Activated naive CD4-positive, alpha-beta T cell treated with anti-CD3 and anti-CD28 coated beads, Interleukin-2, amount 50 U/mL, for 72 hours (primary cell): ENCODE measurements at places on chromosomes 2 and 18. TPM values are rescaled to one million over a fixed set of nuclear protein-coding genes. Genes with fewer than 3 reads are reported as not detected.

DNA sequence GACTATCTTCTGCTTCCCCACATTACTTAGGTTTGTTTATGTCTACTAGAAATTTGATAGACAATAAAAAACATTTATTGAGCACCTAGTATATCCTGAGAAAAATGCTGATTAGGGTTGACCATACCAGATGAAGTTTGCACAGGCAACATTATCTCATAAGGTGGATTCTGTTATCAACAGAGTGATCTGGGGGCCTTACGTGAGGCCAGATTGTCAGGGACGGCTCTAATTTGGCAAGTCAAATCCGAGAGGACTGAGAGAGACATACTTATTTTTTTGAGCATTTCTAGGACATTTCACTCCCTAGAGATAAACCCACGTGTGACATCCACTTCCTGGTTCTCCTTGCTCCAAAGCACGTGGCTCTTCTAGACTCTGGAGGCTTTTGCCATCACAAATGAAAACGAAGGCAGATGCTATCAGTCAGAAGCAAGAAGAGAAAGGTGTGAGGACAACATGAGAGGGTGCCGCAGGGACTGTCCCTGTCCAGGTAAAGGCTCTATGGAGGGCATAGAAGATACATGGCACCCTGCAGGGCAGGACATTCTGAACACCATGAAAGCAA lies 168.0 kb upstream of the REV1 start:
- DNase-seq, result no peak

Gene PLEKHB2
- 81.2 TPM for total RNA-seq

DNA sequence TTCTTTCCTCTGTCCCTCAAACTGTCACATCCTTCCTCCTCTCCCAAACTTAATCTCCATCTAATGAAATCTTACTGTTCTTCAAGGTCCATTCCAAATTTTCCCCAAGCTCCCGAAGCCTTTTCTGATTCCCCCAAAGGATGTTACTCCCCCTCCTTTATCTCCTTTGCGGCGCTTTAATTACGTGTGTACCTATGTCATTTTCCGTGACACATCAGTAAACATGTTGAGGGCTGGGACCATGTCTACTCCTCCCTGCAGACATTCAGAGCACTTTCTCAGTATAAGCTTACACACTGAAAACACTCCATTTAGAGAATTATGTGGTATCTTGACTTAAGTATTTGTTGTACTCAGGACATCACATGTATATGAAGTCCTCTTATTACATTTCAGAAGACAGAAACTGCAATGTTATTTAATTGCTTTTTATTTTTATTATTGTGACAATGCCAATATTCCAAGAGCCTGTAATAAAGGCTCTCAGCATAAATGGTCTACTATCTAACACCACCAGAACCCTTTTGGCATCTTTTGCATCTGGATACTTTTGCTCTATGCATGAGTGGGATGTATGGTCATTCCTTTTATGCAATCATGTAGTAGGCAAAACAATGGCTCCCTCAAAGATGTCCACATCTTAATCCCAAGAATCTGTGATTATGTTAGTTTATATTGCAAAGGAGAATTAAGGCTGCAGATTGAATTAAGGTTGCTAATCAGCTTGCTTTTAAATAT lies 1.8 kb downstream of the NMI start:
- no peak for DNase-seq

- DNase-seq, result no peak
Observed at GRCh38 chr2:181106789-181107627, 126.6 kb downstream of the UBE2E3 start.

Gene SERTAD2
- 46.4 TPM for total RNA-seq

DNA sequence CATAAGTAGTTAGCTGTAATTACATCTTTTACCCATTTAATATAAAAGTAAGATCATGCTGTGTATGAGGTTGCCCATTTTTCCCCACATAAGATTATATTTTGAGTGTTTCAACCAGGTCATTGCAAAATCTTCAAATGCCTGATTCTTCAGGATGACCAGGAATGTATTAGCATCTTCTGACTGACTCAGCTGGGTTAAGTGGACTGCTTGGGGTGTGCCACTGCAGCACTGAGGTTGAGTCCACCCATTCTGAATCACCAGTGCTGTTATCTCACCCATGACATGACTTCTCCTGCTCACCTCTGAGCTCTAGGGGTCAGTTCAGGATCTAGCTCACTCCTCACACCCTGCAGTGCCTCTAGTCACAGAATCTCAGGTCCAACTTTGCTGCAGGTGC lies 576.7 kb upstream of the ZEB2 start:
- DNase-seq, result no peak

DNA sequence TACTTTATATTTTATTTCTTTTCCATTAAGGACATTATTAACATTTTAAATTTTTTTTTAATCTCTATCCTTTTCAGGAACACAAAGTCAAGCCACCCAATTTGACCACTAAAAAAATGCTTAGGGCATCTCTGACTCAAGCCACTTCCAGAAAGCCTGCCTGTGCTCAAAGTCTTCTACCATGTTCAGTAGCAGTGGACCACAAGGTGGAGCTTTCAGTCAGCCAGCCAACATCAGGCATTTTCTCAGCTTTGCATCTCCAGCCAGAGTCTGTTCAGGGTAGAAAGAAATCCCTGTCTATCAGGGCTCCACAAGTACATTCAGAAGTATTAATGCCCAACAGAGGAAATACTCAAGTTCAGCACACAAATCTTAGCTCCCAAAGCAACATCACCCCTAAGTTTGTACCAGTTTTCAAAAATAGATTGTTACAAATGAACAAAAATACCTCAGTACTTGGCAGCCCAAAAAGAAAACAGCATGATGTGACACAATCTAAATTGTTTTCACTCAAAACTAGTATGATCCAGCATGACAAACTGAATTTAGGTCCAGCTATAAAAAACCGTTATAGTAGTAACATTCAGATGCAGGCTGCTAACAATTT lies 37.6 kb downstream of the C18orf63 start:
- no peak for DNase-seq

- DNase-seq, result peak; percentile 12
Observed at GRCh38 chr2:144583741-144584453, 64.0 kb upstream of the ZEB2 start.

- no peak for DNase-seq
Observed at GRCh38 chr2:237465515-237466148, 21.4 kb upstream of the MLPH start.

- DNase-seq, result peak; percentile 57
Observed at GRCh38 chr18:62187543-62188510, 772 bp downstream of the RELCH start.

Gene CNGA3
- total RNA-seq, result not detected

DNA sequence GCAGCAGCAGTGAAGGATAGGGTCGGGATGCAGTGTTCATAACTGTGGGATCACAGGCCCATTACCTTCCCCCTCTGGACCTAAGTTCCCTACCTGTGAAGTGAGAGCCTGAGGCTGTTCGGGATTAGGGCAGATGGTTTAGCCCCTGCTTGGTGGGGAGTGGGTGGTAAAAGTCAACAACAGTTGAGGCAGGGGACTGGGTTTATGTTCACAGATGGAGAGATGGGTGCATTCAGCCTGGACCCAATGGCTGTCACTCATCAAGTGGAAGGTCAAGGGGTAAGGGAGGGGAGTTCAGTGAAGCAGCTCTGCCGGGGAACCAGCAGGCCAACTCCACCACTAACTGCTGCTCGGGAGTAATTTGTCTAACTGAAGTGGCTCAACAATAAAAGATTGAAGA lies 180.4 kb downstream of the FAM210A start:
- no peak for DNase-seq
